ENCODE measurements at places on chromosomes 2 and 18.

DNA sequence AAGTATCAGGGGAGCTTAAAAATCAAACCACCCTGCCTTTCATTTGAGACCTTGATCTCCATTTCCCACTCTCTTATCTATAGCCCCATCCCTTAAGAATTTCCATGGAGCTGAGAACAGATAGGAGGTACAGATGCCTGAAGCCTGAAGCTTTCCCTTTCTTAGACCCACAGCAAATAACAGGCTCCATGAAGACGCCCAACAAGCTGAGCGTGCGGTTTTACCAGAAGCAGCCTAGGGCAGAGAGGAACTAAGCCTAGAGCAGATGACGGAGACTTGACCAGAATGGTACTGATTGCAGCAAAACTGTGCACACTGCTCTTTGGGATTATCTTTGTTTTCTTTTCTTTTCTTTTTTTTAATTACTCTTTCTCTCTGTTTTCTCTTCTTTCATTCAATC lies 1.7 kb upstream of the ERBB4 start:
- no peak for DNase-seq

DNA sequence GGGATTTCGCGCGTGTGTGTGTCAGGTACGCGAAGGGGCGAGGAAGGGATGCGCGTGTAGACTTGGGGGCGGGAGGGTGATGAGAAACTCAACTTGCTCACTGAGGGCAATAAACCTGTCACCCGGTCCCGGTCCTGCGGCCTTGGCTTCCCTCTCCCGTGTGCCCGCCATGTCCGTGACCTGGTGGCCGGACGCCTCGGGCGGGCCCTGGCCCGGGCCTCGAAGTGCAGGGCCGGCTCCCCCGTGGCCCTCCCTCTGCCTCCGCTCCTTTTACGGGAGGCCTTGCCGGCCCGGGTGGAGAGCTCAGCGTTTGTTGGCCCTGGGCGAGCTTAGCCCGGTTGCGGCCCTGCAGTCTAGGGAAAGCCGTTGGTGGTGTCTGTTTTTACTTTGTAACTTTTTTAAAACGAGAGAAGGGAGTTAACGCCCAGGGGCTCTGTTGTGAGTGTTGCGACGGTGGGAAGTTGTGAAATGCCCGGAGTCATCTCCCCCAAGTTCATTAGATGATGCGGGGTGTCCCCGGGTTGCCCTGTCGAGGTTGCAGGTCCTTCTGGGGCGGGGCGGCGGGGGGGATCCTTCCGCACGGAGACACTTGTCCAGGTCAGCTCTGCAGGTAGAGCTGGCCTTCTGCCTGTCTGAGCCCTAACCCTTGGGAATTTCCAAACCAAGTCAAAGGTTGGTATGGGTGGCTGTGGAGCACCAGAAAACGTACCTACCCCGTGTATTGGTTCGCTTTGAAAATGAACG lies 883 bp downstream of the SMCHD1 start:
- no peak for DNase-seq

DNA sequence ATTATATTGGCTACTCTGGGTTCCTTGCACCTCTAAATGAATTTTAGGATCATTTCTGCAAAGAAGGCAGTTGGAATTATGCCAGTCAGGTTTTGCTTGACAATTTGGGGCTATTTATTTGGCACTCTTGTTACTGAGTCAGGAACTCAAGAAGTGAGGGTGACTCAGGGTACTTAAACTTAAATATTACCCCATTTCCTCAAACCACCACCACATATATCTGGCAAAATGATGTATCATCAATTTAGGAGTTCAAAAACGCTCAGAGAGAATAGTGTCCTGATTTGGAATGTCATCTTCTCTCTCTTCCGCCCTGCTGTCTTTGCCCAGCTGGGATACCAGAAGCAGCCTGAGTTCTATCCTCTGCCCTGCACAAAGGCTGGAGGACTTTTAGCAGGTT lies 2.4 kb upstream of the THNSL2 start:
- no peak for DNase-seq

GRCh38 chr2:71816815-71817214 lies 330.8 kb downstream of the CYP26B1 start:
- DNase-seq: no peak

DNA sequence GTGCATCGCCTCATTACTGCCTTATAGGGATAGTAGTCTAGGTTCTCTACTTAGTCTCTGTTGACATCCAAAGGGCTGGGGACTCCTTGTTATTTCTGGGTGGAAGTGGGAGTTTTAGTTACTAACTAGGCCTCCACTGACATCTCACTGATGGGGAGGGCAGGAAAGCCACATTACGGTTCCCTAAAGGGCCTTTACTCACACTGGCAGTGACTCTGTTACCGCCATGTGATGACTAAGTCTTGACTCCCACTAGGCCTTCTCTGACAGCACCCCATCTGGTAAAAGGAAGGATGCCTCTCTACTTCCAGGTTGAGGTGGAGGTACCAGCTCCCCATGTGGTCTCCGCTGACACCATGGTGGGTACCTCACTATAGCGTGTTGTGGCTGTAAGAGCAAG lies 14.0 kb upstream of the BCL2L11 start:
- DNase-seq: no peak

DNA sequence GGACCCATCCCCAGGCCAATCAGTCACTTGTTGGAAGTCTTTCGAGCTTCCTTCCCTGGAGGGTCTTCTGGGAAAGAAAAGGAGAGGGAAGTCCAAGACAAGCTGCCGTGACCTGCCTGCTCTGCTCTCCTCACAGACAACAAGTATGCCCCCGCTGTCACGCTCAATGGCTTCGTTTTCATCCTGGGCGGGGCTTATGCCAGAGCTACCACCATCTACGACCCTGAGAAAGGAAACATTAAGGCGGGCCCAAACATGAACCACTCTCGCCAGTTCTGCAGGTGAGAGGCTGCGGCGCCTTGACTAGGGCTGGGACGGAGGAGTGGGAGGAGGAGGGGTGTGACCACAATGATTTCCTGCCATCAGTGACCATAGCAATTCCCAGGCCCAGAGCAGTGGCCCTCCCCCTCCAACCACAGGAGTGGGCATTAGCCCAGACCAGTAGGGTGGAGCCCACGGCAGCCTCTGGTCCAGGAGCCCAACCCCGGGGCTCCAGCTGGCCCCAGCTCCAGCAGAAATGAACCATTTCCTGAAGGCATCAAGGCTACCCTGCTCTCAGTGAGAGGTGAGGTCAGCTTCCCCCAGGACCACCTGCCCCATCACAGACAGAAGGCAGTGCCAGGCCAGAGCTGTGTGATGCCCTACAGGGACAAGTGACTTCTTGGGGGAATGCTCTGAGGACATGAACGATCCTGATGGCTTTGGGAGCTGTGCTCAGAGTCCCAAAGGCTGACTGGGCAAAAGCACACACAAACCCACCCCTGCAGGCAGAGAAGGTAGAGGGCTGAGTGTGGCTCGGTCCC lies 223.1 kb downstream of the ATAD2B start:
- DNase-seq: no peak

- peak; percentile 55 for DNase-seq
These were observed 8.6 kb upstream of the MTCL1 start for GRCh38 chr18:8696749-8697211.

GRCh38 chr2:218236829-218237228 lies 19.8 kb downstream of the ARPC2 start:
- DNase-seq: no peak

DNA sequence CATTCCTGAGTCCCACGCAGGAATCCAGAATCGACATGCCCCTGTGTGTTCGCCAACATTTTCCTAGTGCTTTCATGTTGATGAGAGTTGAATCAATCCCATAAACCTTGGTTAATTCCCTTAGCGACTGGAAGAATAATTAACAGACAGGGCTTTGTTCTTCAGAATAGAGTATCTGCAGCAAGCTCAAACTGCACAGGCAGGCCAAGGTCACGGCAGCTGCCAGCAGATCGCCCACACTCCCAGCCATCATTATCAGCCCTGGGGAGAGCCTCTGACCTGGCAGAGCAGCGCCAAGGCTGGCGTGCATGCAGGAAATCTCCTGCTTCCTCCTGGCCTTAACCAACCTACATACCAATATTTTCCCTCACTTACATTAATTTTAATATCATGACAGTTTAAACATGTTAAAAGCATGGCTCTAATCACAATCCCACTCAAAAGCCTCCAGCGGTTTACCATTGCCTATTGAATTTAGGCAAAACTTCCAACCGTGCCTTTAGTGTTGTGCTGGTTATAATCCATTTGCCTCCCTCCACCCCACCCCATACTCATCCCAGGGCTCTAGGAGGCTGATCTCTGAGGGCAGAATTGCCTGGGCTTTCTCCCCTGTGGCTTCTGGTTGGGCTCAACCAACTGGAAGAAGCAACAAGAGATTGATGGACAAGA lies 46.8 kb upstream of the NCK2 start:
- DNase-seq: no peak

DNA sequence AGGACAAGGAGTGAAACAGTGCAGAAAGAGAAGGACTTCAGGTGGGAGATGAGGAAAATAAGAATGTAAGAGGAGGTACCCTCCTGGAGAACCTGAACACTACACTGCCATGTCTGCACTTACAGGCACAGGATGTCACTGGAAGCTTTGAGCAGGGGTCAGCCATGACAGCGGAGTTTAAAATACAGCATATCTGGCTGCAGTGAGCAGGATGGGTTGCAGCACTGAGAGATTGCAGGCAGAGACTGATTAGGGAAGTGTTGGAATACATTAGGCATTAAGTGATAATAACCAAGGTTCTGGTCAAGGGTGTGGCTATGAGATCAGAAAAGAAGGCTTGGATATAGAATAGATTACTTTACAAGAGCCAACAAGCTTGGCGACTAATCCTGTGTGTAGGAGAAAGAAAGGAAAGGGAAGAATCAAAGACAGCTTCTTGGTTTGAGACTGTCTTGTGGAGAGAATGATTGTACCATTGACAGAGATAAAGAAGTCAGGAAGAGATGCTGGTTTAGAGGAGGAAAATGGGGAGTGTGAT lies 171.1 kb upstream of the RBMS1 start:
- no peak for DNase-seq

DNA sequence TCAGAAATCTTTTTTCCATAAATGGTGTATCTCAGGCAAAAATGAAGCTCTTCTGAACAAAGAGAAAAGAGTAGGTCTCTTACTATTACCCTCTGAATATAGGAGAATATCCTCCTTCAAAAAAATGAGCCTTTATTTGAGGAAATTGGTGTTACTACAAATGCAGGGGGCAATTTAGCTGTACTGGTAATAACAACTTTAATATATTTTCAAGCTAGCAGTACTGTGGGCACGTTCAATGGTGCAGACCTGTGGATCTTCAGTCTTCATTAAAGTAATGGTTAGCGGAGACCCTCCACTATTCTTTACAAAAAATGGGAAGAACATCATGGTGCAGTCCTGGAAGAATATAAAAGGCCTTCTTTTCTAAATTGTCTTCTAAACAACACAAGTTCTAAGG lies 661.3 kb downstream of the TMEM182 start:
- no peak for DNase-seq

GRCh38 chr2:194822097-194822496 lies 834.9 kb upstream of the SLC39A10 start:
- no peak for DNase-seq

DNA sequence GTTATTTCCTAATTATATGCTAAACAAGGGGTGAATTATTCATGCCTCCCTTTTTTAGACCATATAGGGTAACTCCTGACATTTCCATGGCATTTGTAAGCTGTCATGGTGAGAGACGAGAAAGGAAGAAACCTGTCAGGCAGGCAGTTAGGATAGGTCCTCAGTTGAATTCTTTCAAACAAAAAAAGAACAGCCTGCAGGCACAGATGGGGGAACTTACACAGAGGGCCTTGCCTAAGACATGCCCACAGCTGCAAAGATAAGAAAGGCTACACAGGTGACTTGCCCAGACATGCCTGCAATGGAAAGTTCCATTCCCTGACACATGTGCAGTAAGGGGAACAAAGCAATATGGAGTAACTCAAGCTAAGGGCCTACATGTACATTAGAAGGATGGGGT lies 128.1 kb downstream of the TMEM163 start:
- no peak for DNase-seq

DNA sequence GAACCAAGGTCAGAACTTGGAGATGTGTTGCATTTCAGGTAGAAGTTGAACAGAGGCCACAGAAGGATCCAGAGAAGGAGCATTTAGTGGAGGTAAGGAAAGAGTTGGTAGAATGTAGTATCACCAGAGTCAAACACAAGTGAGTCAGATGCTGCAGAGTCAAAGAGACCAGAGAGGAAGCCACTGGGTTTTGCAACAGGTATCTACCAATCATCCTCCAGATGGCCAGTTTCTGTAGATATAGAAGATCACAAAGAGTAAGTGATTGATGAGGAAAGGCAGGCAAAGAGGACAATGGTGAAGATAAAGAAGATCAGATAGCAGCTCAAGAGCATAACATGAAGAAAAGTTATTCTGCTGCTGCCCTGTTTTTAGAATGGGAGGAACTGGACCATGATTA lies 75.9 kb downstream of the GTF3C3 start:
- DNase-seq: no peak

DNA sequence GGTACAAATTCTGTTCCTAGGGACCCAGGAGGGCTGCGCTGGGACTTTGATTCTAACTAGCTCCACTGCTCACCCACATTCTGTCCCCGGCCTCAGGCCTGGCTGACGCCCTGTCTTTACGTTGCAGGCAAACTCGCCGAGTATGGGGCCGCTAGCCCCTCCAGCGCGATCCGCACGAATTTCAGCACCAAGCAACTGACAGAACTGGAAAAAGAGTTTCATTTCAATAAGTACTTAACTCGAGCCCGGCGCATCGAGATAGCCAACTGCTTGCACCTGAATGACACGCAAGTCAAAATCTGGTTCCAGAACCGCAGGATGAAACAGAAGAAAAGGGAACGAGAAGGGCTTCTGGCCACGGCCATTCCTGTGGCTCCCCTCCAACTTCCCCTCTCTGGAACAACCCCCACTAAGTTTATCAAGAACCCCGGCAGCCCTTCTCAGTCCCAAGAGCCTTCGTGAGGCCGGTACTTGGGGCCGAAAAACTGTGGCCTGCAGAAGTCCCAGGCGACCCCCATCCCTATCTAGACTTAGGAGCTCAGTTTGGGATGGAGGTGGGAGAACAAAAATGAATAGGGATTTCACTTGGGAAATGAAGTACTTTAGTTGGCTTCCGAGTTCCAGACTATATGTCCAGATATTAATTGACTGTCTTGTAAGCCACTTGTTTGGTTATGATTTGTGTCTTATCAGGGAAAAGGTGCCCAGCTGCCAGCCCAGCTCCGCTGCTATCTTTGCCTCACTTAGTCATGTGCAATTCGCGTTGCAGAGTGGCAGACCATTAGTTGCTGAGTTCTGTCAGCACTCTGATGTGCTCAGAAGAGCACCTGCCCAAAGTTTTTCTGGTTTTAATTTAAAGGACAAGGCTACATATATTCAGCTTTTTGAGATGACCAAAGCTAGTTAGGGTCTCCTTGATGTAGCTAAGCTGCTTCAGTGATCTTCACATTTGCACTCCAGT lies 1.5 kb downstream of the HOXD1 start:
- DNase-seq: no peak

GRCh38 chr18:24514439-24514838 lies 54.0 kb downstream of the HRH4 start:
- no peak for DNase-seq

- DNase-seq: no peak
These were observed 863.9 kb downstream of the SUCLG1 start for GRCh38 chr2:83595121-83595690.
